Daoy (cell line): ENCODE measurements at places on chromosomes 3 and 15.

GRCh38 chr3:147793841-147794240 is 384.7 kb downstream of the ZIC1 start:
- DNase-seq = no peak

GRCh38 chr3:23000371-23000770 is 202.8 kb upstream of the UBE2E2 start:
- no peak for DNase-seq

DNA sequence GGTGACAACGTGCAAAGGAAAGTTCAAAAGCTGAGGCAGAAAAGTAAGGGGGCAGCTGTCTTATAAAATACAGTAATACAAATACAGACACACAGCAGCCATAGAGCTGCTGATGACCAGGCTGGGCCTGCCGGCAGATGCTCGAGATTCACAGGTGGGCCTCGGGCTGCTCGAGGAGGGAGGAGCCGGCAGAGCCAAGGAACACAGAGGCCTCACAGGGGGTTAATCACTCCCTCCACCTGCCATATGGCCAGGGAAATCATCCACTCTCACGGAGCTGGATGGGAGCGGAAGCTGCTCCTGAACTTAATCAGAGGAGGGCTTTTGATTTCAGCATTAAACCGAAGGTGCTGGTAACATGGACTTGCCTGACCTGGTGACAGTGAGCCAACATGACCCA is 29.6 kb upstream of the MGLL start:
- no peak for DNase-seq

DNA sequence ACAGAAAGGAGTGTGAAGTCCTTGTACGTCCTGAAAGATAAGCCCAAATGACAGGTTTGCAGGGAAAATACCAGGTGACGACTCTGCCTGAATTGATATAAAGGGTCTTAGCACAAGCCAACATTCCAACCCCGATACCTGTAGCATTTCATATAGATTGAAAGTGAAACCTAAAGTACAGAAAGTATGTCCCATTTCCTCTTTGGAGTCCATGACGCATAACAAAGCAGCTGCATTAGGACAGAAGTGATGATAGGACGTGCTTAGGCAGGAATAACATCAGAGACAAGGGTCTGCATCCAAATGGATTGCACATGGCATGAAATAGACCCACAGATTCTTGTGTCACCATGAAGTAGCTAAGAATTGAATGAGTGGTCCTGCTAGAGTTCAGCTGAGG is 187.0 kb upstream of the ROBO1 start:
- peak; percentile 15 for DNase-seq

DNA sequence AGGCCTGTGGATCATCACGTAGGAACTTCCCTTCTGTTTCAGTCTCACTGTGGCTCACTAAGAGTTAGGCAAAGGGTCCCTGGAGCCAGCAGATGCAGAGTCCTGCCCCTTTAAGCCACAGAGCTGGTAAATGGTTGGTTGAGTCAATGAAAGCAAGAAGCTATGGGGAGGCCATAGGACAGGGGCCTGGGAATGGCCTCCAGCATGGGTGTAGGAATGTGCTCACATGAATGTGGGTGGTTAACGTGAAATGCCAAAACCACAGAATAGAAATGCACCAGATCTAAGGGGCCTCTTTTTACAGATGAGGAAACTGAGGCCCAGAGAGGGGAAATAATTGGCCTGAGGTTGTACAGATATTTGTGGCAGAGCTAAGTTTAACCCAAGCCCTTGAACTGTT is 150.3 kb downstream of the TLE3 start:
- DNase-seq = no peak

DNA sequence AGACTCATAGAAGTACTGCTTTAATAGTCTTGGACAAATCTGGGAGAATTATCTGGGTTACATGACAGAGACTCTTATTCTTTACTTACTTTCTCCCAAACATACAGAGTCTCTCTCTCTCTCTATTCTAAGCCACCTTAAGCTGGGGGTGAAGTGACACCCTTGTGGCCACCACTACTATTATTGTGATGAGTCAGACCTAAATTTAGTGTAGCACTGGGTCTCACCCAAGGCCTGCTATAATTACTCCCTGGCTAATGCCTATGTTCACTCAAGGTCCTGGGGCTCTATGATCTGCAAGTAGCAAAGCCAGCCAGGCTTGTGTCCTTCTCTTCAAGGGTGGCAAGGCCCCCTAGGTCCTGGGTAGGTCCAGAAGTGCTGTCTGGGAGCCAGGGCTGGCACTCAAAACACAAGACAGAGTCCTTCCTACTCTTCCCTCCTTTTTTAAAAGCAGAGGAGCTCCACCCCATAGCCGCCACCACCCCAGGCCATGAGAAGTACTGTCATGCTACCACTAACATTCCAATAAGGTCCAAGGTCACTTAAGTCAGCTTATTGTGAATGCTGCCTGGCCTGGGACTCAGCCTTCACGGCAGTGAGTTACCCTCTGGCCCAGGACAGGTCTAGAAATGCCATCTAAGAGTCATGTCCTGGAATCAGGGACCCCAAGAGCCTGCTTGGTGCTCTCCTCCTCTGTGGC is 183.6 kb downstream of the POLQ start:
- DNase-seq = no peak

- no peak for DNase-seq
Observed at GRCh38 chr3:140434261-140434905, 243.5 kb upstream of the TRIM42 start.

- DNase-seq = no peak
Observed at GRCh38 chr15:63016234-63016633, 26.3 kb upstream of the TPM1 start.
